Left kidney (tissue), 8 donors: ENCODE measurements at places on chromosomes 6 and 20.

GRCh38 chr6:23357185-23357766 is 768.7 kb upstream of the NRSN1 start:
- no peak for DNase-seq

DNA sequence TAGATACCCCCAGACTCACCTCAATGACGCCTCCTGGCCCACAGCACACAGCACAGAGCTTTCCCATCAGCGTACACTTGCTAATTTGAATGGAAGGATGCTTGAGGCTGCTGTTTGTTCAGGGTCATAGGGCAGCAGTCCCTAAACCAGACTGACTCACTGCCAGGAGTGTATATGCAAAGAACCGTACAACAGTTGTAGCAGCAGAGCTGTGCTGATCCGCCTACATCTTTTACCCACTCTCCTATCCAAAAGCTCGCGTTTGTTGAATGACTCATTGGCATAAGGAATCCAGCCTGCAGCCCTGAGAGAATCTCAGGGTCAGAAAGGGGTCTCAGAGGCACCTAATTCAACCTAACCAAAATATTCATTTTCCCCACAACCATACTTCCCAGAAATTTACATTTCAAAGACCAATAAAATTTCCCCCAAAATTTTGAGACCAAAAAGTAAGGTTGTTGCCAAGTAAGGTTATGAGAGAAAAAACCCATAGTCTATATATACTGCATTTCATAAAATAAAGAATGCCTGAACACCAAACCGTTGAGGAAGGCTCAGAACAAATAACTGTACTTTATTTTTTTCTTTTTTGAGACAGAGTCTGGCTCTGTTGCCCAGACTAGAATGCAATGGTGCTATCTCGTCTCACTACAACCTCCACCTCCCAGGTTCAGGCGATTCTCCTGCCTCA is 35.3 kb upstream of the CCND3 start:
- no peak for DNase-seq

- DNase-seq, result no peak
These were observed 277.8 kb downstream of the EPM2A start for GRCh38 chr6:145457556-145457955.

- DNase-seq, result no peak
These were observed 245.4 kb upstream of the ASCC3 start for GRCh38 chr6:101126501-101126900.

DNA sequence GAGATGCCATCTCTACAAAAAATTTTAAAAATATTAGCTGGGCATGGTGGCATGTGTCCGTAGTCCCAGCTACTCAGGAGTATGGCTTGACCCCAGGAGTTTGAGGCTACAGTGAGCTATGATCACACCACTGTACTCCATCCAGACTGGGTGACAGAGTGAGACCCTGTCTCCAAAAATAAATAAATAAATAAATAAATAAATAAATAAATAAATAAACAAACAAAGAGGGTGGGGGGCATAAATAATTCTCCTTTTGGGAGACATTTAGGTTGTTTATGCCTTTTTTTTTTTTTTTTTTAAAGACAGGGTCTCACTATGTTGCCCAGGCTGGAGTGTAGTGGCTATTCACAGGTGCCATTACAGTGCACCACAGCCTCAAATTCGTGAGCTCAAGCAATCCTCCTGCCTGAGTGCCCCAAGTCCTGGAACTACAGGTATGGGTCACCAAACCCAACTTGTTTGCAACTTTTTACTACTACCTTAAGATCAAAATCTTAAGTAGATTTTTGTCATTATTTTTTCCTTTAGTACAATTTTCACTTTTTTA is 29.5 kb downstream of the FASTKD5 start:
- no peak for DNase-seq

DNA sequence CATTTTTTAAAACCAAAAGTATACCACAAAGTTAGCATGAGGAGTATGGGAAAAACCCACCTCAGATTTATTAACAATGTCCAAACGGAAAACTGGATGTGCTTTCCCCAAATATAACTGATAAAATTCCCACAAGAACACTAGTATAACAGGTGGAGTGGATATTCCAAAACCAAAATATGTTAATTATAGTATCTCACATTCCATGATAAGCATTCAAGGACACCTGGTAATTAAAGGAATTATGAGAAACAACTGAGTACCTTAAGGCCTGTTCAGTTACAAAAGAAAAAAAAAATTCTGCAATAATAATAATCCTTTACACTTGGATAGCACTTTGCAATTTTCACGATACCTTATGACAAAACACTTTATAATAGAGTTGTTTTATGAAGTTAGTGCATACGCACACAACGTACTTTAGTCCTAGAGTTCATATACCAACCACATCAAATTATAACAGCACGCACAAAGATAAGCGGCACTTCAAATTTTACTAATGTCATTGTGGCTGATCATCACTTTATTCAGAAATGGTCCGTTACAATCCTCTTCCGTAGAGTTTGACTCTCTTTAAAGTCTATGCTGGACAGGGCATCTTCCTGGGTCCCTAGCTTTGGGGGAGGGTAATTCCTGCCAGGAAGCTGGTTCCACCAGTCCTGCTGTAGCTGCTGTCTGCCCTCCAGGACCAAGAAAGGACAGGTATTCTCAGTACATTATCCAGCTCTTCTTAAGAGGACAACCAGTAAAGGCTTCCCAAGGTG is 1.7 kb downstream of the CDK19 start:
- no peak for DNase-seq

- DNase-seq, result no peak
These were observed 76.1 kb upstream of the NAA20 start for GRCh38 chr20:19940988-19941460.

DNA sequence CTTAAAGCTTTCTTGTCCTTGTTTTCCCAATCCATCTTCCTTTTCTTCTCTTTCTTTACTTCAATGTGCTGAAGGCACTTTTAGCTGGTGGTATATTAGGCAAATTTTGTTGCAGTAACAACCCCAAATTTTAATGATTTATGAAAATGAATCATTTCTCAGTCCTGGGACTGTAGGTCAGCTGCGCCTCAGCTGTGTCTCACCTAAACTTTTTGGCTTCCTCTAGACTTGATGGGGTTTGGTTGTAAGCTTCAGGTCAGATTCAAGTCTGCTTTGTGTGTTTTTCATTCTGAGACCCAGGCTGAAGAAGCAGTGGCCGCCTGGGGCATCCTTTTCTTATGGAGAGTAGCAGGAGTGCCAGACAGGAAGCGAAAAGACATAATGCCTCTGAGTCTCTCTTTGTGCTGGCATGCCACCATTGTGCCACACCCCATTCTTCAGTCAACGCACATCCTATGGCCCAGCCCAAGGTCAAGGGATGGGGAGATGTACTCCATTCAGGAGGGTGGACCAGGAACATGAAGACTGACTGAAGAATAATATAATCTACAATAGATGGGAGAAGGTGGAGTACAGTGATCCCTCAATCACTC is 28.9 kb upstream of the CD83 start:
- DNase-seq, result no peak

DNA sequence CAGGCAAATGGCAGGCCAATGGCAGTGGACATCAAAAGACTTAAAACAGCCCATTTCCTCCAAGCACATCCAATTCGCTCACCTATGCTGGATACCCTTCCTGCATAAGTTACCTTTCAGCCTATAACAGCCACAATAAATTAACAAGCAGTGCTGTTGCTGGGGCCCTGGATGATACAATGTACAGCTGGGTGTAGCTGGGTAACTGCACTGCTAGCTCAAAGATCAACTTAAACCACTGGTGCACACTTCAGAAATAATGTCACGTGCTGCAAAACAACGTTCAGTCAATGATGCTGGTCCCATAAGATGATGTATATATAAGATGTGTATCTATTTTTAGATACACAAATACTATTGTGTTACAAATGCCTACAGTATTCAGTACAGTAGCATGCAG is 13.6 kb downstream of the IL20RA start:
- no peak for DNase-seq

- no peak for DNase-seq
These were observed 34.9 kb downstream of the SNX5 start for GRCh38 chr20:17933711-17934110.

GRCh38 chr6:169035385-169036240 is 218.0 kb downstream of the THBS2 start:
- no peak for DNase-seq

DNA sequence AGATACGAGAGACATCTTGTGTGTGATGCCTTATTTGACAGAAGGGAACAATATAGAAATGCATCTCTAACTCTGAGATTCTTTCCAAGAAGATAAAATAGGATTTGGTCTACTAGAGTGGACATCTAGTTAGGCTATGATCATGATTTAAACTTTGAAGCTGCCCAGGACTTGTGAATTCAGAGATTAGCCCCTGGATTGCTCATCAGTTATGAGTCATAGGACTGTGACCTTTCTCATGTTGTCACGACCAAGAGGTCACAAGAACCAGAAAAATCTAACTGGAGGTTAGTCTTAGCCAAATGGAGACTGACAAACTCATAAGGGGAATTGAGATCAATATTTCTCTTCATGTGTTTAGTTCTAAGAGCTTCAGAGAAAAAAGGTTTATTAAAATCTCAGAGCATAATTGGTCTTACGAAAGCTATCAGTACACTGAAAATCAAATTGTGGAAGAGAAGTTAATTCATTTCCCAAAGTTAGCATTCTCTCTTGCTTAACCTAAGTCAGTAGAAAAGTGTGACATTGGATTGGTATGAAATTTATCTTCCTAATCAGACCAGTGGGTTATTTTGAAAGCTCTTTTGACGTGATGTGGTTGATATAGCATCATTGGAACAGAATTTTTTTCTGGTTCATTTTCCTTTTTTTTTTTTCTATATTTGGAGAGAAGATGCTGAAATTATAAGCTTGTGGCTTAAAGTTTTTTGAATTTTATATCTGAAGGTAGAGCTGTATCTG is 245.7 kb downstream of the RNF144B start:
- DNase-seq, result no peak

DNA sequence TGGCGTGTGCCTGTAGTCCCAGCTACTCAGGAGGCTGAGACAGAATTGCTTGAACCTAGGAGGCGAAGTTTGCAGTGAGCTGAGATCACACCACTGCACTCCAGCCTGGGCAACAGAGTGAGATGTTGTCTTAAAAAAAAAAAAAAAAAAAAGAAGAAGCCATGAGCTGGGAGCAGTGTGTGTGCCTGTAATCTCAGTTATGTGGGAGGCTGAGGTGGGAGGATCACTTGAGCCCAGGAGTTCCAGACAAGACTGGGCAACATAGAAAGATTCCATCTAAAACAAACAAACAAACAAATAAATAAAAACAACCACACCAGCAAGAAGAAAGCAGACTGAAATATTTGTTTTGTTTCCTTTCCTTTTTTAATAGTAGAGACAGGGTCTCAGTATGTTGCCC is 62.2 kb upstream of the KIF13A start:
- DNase-seq, result no peak

DNA sequence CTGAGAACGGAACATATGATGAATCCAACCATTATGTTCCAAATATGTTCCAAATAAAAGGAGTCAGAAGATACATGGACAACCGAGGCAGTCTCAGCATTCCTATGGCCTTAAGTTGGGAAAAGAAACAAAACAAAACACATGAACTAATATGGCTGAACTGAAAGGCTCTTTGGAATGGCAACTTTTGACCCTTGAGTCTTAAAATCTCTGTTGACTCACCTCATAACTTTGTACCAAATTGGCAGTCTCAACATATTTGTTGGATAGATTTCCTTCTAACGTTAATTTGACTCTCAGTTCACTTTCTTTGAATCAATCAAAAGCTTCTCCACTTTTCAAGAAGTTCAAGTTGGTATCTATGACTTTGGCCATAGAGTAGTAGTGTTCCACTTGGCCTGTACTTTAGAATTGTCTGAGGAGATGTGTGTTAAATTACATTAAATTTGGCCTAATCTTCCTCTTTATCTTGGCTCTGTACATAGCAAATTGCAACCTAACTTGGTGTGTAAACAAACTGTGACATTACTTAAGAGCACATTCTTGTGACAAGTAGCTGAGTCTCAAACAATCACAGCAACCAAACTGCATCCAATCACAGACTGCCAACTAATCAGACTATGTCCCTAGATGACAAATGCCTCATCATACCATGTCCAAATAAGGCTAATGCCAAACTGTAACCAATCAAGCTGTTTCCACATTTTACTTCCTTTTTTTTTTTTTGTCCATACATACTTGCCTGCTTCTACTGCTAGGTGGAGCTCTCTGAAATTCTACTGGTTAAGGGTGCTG is 208.8 kb downstream of the BMP2 start:
- no peak for DNase-seq

- DNase-seq, result no peak
These were observed 21.7 kb upstream of the TGM2 start for GRCh38 chr20:38186788-38187221.

- DNase-seq, result no peak
These were observed 28.2 kb downstream of the GPR63 start for GRCh38 chr6:96809119-96809518.

GRCh38 chr6:29593199-29593855 is 8.4 kb downstream of the OR2H2 start:
- DNase-seq, result no peak

DNA sequence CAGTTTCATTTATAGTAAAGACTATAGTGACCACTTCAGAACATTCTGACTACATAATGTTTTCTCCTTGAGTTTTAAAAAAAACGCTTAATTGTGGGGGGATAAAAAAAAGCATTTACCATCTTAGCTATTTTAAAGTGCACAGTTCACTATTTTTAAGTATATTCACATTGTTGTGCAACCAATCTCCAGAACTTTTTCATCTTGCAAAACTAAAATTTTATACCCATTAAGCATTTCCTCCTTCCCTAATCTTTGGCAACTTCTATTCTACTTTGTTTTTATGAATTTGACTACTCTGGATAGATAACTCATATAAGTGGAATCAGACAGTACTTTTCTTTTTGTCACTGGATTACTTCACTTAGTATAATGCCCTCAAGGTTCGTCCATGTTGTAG is 62.3 kb downstream of the FKBP5 start:
- no peak for DNase-seq

DNA sequence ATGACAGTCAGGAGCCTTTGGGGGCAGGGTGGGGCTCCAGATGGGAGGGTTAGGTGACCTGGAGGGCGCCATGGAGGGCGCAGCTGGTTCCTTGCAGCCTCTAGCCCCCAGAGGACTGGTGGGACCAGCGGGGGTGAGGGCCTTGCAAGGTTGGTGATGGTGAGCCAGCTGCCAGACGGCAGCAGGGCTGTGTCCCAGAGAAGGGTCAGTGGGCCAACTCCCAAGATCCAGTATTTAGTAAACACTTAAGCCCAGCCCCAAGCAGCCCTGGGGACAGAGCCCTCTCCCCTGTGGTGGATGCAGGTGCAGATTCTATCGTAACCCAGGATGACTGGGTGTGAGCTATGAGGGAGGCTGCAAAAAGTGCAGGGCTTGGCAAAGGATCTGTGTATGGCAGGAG is 201.5 kb upstream of the RNF24 start:
- DNase-seq, result no peak
